GM13977 (cell line): ENCODE measurements at places on chromosomes 6 and 20.

DNA sequence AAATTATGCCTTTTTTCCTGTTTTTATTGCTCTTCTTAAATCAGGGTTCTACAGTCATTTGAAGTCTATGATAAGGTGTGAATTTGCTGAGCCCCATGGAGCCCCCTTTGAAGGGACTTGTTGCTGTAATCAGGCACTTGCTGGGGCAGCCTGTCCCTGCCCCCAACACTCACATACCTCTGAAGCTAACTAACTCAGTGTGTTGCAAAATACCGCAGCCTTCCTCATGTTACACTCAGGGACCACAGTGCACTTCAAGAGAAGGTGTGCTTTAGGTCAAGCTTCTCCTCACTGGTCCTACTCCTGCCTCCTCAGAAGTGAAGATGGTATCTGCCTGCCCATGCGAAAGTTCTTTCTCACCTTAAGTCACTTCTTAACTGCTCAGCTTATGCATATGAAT is 66.1 kb upstream of the GLP1R start:
- DNase-seq, result no peak

- DNase-seq, result no peak
These were observed 25.8 kb downstream of the SDHAF4 start for GRCh38 chr6:70592391-70593117.

DNA sequence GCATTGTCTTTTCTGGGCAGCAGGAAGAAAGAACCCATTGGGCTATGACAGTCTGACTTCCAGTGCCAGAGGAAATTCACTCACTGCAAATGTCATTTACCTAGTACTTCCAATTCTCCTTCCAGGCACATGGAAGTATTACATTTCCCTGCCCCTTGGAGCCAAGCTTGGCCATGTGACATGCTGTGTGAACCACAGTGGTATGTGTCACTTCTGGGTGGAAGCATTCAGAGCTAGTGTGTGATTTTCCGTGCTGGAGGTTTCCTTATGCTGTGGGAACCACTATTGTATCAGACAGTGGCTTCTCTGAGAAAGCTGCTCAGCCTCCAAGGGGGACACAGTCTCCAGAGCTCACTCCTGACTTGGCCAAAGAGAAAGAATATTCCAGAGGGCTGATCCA is 387.6 kb downstream of the CDC5L start:
- no peak for DNase-seq

DNA sequence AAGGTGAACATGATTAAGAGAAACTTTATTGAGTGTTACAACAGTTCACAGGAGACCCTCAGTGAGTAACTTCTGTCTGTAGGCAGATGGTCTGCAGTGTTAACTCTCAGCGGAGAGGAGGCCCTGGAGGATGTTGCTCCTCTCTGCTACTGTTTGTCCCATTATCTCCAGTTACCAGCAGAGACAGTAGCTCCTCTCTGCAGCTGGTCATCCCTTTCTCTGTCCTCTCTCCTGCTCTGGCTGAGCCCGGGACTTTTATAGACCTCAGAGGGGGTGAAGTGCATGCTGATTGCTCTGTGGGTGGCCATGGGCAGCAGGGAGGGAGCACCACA is 5.7 kb downstream of the GTSF1L start:
- no peak for DNase-seq

DNA sequence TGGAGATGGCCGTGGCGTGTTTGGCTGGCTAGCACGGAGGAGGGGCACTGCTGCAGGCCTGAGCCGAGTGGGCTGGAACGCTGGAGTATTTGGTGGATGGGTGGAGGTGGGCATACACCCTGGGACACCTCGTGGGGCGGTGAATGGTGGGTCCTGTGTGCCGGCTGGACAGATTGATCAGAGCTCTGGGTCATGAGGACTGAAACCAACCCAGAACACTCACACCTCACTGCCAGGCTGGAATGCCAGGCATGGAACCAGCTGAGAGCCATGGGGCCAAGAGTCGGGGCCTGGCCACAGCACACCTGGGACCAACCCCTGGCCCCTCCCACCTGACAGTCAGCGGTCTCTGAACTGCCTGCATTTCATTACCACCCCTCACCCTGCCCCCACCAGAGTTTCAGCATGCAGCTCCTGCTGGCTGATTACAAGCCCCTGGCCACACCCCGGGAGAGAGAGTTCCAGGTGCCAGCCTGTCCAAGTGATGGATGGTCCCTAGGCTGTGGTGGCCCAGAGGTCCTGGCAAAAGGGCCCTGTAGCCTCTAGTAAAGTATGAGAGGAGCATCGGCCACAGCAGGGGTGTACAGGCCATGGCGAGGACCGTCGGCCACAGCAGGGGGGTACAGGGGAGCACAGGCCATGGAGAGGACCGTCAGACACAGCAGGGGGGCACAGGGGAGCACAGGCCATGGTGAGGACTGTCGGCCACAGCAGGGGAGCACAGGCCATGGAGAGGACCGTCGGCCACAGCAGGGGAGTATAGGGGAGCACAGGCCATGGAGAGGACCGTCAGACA is 3.3 kb downstream of the NPBWR2 start:
- DNase-seq, result no peak

GRCh38 chr6:52649536-52650160 is 21.3 kb upstream of the TMEM14A start:
- no peak for DNase-seq

GRCh38 chr6:16272201-16272600 is 33.8 kb downstream of the GMPR start:
- DNase-seq, result no peak

GRCh38 chr20:56779452-56780143 is 150.5 kb downstream of the TFAP2C start:
- DNase-seq, result no peak

- DNase-seq, result no peak
These were observed 5.1 kb downstream of the VNN1 start for GRCh38 chr6:132708771-132709170.

- no peak for DNase-seq
These were observed 124.0 kb downstream of the PXDC1 start for GRCh38 chr6:3627501-3627900.

GRCh38 chr20:1915725-1916124 is 20.5 kb downstream of the SIRPA start:
- no peak for DNase-seq

DNA sequence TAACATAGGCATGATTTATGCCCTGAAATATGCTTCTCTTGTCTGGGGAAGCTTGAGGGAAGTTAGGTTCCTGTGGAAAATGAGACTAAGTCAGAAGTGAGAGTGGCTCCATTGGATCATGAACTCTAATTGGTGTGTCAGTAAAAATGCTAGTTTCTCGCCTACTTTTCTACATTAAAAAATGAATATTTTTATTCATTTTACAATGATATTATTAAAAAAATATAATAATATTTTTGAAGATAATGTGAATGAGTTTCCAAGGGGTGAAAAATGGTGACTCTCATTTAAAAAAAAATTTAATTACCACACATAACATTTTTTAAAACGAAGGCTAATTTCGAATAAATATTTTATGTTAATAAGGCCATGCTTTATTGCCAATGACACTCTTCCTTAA is 84.2 kb downstream of the HIVEP1 start:
- no peak for DNase-seq

GRCh38 chr6:155259204-155259603 is 4.6 kb upstream of the CLDN20 start:
- no peak for DNase-seq

DNA sequence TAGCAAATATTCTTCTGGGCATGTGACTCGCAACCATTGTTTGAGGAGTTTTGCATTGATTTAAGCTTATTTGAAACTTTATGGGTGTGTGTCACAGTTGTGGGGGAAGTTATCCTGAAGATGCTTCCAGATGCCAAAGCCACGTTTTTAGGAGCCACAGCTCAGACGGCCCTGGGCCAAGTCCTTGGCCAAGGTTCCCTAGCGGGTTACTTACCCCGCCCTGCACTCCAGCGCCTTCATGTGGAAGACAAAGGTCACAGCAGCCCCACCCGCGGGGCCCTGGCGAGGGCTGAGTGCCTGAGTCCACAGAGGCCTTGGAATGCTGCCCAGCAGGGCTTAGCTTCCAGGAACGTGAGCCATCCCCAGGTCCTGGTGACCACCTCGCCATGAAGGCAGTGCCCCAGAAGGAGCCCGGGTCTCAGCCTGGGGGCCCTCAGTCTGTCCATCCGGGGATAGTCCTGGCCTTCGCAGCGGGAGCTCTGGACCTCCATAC is 308.3 kb downstream of the CDH4 start:
- DNase-seq, result no peak

- DNase-seq, result peak; percentile 90
These were observed 34.7 kb upstream of the MICB start for GRCh38 chr6:31462964-31463870.

DNA sequence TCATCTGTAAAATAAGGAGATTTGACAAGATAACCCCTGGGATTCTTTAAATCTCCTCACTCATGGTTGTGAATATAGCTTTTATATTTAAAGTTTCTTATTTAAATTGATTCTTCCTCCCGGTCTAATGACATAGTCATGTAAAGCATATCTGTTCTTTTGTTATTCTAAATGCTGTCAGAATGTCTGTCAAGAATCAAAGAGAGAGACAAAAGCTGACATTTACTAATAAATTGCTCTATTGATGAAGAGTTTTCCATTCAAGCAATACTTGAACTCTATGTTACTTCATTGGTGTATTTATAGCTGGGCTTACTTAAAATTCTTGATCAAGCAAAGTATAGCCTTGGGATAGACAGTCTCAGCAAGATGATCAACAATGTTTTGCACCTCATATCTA is 865.8 kb downstream of the TBC1D32 start:
- DNase-seq, result no peak

GRCh38 chr6:169868458-169868857 is 117.0 kb downstream of the ERMARD start:
- DNase-seq, result no peak

DNA sequence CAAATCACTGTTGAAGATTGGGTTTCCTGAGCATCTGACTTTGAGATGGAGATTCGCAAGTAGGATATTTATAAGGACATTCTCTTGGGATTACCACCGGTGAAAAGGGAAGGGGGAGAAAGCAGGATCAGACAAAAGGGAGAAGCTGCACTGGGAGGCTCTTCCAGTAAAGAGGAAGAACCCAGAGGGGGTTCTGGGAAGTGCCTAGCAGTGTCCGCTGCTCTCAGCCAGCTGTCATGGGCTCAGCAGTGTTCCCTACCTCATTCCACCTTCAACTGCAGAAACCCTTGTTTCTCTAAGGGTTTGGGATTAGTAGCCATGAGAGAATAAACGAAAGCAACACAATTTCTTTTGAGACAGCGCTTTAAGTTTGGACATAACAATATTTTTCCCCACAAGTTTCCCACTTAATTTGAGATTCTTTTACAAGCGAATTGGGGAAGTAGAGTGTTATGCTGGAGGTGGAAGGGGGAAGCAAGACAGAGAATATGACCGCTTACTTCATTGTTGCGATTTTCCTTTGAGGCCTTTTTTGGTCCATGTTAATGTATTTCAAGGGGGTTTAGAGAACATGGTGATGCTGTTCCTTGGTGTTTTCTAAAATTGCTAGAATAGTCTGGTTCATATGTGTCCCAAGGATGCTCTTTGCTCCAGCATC is 154.5 kb upstream of the SCGN start:
- no peak for DNase-seq
